ENCODE measurements at places on chromosomes 11 and 22. TPM values are rescaled to one million over a fixed set of nuclear protein-coding genes. Genes with fewer than 3 reads are reported as not detected.

- H3K27me3 ChIP-seq = no peaks in the 10 kb centered on the region
- peaks cover 61% of the 10 kb centered on the region for H3K4me1 ChIP-seq
- peak; percentile 68 for DNase-seq
- no peaks in the 10 kb centered on the region for H3K36me3 ChIP-seq
Measured at GRCh38 chr22:50481440-50482106, at the start of gene ADM2. Gene ADM2, plus strand, starts transcription at chr22:50481543. Its CDS starts 305 bp downstream, at chr22:50481848.

TMEM191C gene
- 0.20 TPM for total RNA-seq

- H3K4me1 ChIP-seq = peaks cover 11% of the 10 kb centered on the region
- no peaks in the 10 kb centered on the region for H3K36me3 ChIP-seq
- no peaks in the 10 kb centered on the region for H3K27me3 ChIP-seq
- H3K27ac ChIP-seq = no peak overlapping the region
- no peak for DNase-seq
- H3K4me3 ChIP-seq = no peak overlapping the region
Measured at GRCh38 chr11:44137057-44137456, 41.6 kb downstream of the EXT2 start.

DNA sequence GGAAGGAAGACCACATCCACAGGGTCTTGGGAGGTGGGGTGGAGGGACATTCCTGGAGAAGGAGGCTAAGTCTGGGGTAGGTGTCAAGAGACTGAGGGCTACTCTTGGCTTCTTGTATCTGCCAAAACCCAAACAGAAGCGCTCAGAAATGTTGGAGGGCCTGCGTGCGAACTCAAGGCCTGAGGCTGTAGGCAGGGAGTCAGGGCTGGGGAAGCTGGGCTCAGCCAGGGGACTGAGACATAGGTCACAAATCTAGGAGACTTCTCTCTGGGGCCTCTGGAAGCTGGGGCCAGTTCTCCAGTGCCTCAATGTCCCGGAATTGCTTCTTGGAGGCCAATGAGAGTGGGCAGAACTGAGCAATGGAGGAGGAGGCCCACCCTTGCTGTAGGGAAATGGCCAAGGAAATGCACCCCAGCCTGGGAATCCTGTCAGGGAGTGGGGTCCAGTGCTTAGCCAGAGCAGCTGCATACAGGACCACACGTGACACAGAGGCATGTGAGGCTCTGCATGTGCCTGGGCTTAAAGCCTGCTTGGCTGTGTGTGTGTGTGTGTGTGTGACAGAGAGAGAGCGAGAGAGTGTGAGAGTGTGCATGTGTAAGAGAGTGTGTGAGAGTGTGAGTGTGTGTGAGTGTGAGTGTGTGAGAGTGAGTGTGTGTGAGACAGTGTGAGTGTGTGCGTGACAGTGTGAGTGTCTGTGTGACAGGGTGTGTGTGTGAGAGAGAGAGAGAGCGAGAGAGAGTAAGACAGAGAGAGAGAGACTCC is 141.3 kb downstream of the ST3GAL4 start:
- no peaks in the 10 kb centered on the region for H3K36me3 ChIP-seq
- H3K27ac ChIP-seq = no peak overlapping the region
- DNase-seq = no peak
- H3K4me3 ChIP-seq = no peak overlapping the region
- no peaks in the 10 kb centered on the region for H3K4me1 ChIP-seq
- no peaks in the 10 kb centered on the region for H3K27me3 ChIP-seq

IRAG1 gene
- 3.2 TPM for total RNA-seq

DNA sequence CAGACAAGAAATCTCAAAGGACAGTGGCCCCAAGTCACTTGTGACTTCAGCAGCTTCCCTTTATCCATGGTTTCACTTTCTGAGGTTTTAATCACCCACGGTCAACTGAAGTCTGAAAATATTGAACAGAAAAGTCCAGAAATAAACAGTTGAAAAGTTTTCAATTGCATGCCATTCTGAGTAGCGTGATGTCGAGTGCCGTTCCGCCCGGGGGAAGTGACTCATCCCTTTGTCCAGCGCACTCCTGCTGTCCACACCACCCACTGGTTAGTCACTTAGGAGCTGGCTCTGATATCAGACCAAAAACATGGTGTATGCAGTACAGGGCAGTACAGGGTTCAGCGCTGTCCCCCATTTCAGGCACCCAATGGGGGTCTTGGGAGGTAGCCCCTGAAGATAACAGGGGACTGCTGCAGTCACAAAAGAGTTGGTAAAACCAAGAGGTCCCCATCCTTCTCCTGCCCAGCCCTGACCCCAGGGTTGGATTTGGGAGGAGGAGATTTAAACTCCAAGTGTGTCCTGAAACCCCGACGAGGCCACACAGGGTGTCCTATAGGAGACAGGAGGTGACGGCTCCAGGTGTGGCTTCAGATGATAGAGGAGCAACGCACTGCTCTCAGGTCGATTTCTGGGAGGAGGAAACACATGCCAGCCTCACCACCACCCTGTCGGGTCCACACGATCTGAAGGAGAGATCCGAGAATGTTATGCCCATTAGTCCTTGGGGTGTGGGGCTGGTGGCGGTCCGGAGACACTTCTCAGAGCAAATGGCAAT is 390.1 kb downstream of the CTTN start:
- no peaks in the 10 kb centered on the region for H3K4me1 ChIP-seq
- H3K27me3 ChIP-seq = no peaks in the 10 kb centered on the region
- H3K4me3 ChIP-seq = no peak overlapping the region
- H3K36me3 ChIP-seq = no peaks in the 10 kb centered on the region
- no peak overlapping the region for H3K27ac ChIP-seq

- peaks cover 4% of the 10 kb centered on the region for H3K4me1 ChIP-seq
- no peaks in the 10 kb centered on the region for H3K27me3 ChIP-seq
- peak; percentile 72 for DNase-seq
- no peak overlapping the region for H3K4me3 ChIP-seq
- peak overlapping the region; percentile 54 for H3K27ac ChIP-seq
Measured at GRCh38 chr11:12893787-12894672, 115.1 kb upstream of the RASSF10 start.

DNA sequence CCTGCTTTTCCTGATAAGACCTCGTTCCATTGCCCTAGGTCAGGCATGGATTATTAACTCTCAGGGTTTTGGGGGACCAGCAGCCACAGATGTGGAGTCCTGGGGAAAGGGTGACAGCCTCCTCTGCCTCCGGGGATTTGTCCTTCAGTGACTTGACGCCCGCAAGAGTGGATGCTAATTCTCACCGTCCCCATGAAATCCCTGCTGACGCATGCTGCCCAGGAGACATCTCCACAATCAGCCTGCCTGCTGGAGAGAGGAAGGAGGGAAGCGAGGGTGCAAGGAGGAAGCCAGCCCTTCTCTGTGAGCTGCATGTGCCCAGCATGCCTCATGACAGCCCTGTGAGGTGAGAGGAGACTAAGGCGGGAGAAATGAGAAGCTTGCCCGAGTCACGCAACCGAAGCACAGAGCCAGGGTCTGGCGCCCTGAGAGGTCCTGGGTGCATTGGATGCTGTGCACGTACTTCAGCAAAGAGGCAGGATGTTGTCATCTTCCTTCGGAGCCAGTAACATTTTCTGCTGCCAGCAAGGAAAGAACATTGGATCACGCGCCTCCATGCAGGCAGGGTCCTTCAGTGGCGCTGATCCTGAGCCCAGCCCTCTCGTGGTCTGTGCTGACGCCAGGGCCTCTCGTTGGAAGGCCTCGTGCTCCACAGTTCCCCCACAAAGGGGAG is 27.3 kb upstream of the KRTAP5-6 start:
- no peaks in the 10 kb centered on the region for H3K27me3 ChIP-seq
- H3K4me3 ChIP-seq = no peak overlapping the region
- H3K27ac ChIP-seq = no peak overlapping the region

DNA sequence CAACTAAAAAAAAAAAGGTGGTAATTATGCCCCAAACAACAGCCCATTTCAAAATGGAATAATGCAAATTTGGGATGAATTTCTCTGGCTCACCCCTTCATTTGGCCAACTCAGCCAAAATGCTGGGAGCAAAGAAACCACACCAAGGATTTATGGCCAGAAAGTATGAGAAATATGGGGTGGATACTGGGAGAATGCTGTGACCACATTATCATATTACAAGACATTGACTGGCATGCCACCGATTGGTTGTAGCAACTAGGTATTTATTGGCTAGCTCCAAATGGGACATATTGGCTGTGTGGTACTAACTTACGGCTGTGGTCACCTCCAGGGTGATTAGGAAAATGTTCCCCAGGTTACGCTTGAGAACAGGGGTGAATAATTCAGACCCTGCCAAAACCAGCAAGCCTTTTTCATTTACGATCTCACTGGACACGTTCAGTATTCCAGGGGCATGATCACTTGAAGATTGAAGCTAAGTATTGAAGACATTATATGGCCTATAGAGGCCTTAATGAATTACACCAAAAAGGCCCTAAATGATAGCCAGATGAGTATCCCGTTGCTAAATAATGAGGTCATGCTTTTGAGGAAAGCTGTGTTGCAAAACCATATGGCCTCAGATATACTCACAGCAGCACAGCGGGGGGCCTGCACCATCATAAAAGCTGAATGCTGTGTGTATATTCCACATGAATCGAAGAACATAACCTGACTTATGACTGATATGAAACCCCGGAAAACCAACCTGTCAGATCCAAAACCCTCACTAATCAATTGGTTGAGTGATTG is 3.8 kb upstream of the FDX1 start:
- no peaks in the 10 kb centered on the region for H3K36me3 ChIP-seq
- no peak for DNase-seq
- H3K27me3 ChIP-seq = no peaks in the 10 kb centered on the region
- H3K4me1 ChIP-seq = no peaks in the 10 kb centered on the region
- H3K4me3 ChIP-seq = no peak overlapping the region

BBOX1 gene
- total RNA-seq = 13.3 TPM

TREH gene
- not detected for total RNA-seq

KRTAP5-10 gene
- not detected for total RNA-seq

CLTCL1 gene
- 8.5 TPM for total RNA-seq

- H3K4me3 ChIP-seq = no peak overlapping the region
- H3K36me3 ChIP-seq = no peaks in the 10 kb centered on the region
- H3K4me1 ChIP-seq = peaks cover 4% of the 10 kb centered on the region
- H3K27me3 ChIP-seq = no peaks in the 10 kb centered on the region
- DNase-seq = no peak
- H3K27ac ChIP-seq = no peak overlapping the region
Measured at GRCh38 chr11:128715691-128716561, 22.1 kb downstream of the FLI1 start.

GRCh38 chr11:43706631-43707030 is 26.1 kb downstream of the HSD17B12 start:
- no peaks in the 10 kb centered on the region for H3K27me3 ChIP-seq
- no peaks in the 10 kb centered on the region for H3K36me3 ChIP-seq
- DNase-seq = no peak
- H3K4me3 ChIP-seq = no peak overlapping the region
- no peaks in the 10 kb centered on the region for H3K4me1 ChIP-seq
- no peak overlapping the region for H3K27ac ChIP-seq

SERPING1 gene
- 256 TPM for total RNA-seq

OR4D6 gene
- not detected for total RNA-seq

GRCh38 chr11:8095371-8095770 is 14.4 kb downstream of the TUB start:
- no peak for DNase-seq
- H3K27me3 ChIP-seq = no peaks in the 10 kb centered on the region
